ENCODE measurements at places on chromosomes 3 and 15.

DNA sequence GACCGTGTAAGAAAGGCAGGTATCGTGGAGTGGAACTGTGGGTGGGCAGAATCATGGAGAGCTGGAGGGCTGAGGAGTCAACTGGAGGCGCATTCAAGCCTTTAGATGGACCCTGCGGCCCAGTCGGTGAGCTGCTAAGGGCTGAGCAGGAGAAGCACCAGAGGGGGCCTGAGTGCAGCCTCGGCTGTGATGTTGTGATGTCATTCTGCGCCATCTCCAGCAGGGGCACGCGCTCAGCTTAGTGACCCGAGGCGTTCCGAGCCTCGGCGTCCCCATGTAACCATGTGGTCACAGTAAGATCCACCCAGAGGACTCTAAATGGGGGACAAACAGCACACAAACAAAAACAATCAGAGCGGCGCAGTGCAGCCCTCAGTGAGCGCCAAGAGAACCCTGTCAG is 76.8 kb downstream of the VGLL4 start:
- DNase-seq: no peak

GRCh38 chr15:44550256-44550655 is 13.3 kb downstream of the EIF3J start:
- no peak for DNase-seq

DNA sequence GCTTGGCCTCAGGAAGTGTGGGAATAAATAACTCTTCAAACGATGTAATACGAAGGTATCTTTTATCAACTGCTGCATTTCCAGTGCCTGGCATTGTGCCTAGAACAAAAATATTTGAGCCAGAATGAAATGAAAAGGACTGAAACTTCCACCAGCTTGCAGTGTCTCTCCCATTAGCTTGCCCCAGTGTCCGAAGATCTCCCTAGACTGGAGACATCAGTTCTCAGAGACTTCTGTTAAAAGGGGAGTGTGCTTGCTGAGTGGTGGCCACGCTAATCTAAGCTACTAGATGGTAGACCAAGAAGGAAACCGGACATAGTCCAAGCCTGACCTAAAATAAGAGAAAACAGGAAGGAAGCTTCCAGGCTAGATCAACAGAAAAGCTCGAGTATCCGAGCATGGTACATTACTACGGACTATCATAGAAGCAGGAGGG is 28.6 kb downstream of the KCNAB1 start:
- no peak for DNase-seq

DNA sequence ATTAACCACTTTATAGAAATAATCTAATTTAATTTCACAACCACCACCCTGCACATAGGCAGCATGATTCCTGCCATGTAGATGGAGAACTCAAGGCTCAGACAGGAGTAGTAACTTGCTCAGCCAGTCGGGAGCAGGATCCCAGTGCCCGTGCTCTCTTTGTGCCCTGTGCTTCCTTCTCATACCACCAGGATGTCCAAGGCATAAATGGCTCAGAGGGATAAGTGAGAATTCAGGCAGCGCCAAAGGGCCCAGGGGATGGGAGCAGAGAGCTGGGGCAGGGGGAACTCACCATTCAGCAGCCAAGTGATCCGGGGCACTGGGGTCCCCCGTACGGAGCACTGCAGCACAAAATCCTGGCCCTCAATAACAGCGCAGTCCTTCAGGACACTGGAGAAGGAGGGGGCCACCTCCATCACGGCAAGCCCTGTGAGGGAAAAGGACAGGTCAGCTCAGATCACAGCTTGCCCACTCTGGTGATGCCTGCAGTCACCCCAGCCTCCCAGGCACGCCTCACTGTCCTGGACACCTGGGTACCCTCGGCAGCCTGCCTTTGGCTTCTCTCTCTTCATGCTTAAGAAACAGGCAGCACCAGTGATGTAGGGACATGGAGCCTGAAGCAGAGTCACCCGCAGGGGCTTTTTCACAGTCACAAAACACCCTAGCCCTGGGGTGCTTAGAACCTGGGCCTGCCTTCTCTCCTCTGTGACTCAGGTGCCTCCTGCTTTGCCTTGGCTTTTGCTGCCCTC is 141.0 kb upstream of the HACD2 start:
- no peak for DNase-seq

GRCh38 chr3:108093616-108094015 is 2.8 kb upstream of the CD47 start:
- no peak for DNase-seq

Measured in esophagus squamous epithelium (tissue), 5 donors.